ENCODE measurements at places on chromosomes 13 and 19. TPM values are rescaled to one million over a fixed set of nuclear protein-coding genes. Genes with fewer than 3 reads are reported as not detected.
A peak's percentile ranks its signal among the peaks of the same experiment; 100 is the strongest.

Gene STOML3
- total RNA-seq, result not detected

Gene SLC44A2
- 57.0 TPM for total RNA-seq

Gene TNFSF13B
- total RNA-seq, result 12.6 TPM

Gene THSD8
- total RNA-seq, result not detected

Gene SIRT6
- 115 TPM for total RNA-seq

Gene GRK1
- total RNA-seq, result not detected

Gene NLRP9
- total RNA-seq, result not detected

DNA sequence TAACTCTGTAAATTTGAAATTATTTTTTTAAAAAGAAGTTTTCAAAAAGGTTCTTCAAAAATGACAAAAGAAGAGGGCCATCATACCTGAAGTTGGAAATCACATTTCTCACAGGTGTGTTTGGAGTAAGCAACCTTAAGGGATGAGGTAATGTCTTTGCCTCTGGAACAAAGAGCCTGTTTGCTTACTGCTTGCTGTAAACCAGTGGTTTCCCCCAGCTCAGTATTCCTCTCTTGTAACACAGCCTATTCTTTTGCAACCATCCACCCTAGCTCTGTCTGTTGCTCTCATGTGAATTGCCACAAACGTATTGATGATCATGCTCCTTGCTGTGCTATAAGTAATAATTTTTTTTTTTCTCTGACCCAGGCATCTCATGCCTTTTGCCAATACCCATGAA lies 38.1 kb downstream of the UCHL3 start:
- no peak for DNase-seq

GRCh38 chr13:31012655-31013024 lies 80.2 kb downstream of the TEX26 start:
- DNase-seq, result no peak

- DNase-seq, result no peak
Observed at GRCh38 chr13:109697936-109698335, 88.4 kb downstream of the IRS2 start.

GRCh38 chr19:43719918-43720317 lies 4.0 kb downstream of the IRGC start:
- no peak for DNase-seq

- DNase-seq, result no peak
Observed at GRCh38 chr13:44220948-44221347, 152.7 kb upstream of the SERP2 start.

DNA sequence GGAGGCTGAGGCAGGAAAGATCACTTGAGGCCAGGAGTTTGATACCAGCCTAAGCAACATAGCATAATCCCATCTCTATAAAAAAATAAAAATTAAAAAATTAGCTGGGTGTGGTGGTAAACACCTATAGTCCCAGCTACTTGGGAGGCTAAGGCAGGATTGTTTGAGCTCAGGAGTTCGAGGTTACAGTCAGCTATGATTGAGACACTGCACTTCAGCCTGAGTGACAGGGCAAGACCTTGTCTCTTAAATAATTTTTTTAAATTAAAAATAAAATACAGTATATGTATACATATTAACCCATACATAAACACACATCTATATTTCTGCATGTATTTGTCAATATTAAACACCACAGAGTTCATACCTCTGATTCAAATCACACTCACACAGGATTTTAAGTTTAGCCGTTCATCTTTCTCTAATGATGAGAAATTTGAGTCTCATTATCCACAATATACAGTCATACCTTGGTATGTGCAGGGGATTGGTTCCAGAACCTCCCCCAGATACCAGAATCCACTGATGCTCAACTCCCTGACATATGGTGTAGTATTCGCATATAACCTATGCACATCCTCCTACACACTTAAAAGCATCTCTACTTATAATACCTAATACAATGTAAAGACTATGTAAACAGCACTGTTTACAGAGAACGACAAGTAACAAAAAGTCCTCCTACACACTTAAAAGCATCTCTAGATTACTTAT lies 44.7 kb downstream of the PSPC1 start:
- DNase-seq, result no peak

DNA sequence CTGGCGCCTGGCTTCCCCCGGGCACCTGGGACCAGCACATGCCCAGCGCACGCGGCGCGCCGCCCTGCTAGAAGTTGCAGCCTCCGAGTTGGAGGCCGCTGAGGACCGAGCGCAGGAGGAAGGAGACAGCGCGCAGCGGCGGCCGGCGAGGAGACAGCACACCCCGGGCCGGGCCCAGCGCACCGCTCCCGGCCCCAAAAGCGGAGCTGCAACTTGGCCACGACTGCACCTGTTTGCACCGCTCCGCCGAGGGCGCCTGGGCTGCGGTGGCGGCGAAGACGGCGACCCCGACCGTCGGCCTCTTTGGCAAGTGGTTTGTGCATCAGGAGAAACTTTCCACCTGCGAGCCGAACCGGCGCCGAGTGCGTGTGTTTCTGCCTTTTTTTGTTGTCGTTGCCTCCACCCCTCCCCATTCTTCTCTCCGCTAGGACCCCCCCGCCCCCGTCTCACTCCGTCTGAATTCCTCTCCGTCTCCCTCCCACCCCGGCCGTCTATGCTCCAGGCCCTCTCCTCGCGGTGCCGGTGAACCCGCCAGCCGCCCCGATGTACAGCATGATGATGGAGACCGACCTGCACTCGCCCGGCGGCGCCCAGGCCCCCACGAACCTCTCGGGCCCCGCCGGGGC lies at the start of gene SOX1:
SOX1 (plus strand) TSS at position 34 of the 626 bp plus-strand sequence; CDS start at position 544, 510 bp downstream.
- no peak for DNase-seq

GRCh38 chr19:33667141-33667650 lies 45.4 kb downstream of the CHST8 start:
- DNase-seq, result no peak

DNA sequence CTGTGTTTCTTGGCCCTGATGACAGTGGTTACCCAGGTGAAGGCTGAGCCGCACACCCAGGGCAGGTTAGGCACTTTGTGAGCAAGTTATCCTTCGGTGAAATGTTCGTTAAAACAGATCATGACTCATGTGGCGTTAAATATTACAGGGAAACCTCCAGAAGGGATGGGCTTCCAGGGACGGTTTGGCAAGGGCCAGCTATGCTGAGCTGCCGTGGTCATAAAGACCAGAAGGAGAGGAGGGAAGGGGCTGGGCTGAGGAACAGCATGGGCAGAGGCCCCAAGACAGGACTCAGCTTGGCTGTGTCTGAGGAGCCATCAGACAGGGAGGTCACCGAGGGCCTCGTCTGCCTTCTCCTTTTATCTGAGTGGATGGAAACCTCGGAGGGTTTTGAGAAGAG lies 47.5 kb downstream of the ATP11A start:
- DNase-seq, result no peak

DNA sequence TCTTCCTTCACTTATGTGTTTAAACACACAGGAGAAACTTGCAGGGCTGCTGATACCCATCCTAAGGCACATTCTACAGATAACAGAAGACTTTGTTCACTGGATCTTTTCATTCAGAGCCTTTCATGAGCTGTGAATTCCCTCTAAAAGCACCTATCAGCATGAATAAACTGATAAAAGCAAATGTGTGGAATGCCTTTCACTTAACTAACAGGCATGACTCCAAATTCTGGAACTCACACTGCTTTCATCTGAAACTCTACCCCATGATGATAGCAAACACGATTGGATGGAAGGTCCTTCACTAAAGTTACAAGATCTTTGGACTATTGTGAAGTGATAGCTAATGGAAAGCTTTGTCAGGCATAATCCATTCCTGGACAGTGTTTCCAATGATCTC lies 457.3 kb downstream of the EFNB2 start:
- no peak for DNase-seq

GRCh38 chr19:2962018-2962670 lies 15.2 kb upstream of the TLE6 start:
- peak; percentile 68 for DNase-seq

DNA sequence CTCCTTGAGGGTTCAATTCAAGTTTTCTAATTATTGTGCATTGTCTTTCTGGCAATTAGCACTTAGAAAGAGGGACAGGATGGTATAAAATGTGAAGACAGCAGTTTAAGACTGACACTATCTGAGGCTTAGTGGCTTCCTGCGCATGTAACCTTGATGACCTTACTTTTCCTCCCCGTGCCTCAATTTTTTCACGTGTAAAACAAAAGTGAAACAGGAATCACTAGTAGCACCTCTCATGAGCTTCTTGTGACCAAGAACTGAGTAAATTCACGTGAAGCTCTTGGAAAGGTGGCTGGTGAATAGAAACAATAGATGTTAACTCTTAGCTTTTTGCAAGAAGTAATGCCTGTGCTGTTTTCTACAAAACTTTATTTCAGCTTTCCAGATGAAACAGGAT lies 233.9 kb downstream of the LMO7 start:
- no peak for DNase-seq

All from Peyer's patch (tissue), 4 donors.